Activated naive CD4-positive, alpha-beta T cell treated with anti-CD3 and anti-CD28 coated beads, Interleukin-2, amount 10 ng/mL, durations not matched to agents 5 hours and 36 hours (primary cell): ENCODE measurements at places on chromosomes 2 and 18. TPM values are rescaled to one million over a fixed set of nuclear protein-coding genes. Genes with fewer than 3 reads are reported as not detected.

The SLC8A1 gene
- total RNA-seq, result 0.34 TPM

The PARD3B gene
- 1.3 TPM for total RNA-seq

The CYP27A1 gene
- total RNA-seq, result 0.10 TPM

The MAP4K4 gene
- total RNA-seq, result 125 TPM

The SP3 gene
- total RNA-seq, result 99.3 TPM

The DNER gene
- not detected for total RNA-seq

The CDH19 gene
- not detected for total RNA-seq

The SLC5A7 gene
- not detected for total RNA-seq

The SLC30A3 gene
- total RNA-seq, result 0.08 TPM

The UGT1A8 gene
- not detected for total RNA-seq
